ENCODE measurements at places on chromosomes 4 and X. TPM values are rescaled to one million over a fixed set of nuclear protein-coding genes. Genes with fewer than 3 reads are reported as not detected.

GRCh38 chrX:130418066-130418465, 16.3 kb downstream of the RBMX2 start:
- DNase-seq: no peak

DNA sequence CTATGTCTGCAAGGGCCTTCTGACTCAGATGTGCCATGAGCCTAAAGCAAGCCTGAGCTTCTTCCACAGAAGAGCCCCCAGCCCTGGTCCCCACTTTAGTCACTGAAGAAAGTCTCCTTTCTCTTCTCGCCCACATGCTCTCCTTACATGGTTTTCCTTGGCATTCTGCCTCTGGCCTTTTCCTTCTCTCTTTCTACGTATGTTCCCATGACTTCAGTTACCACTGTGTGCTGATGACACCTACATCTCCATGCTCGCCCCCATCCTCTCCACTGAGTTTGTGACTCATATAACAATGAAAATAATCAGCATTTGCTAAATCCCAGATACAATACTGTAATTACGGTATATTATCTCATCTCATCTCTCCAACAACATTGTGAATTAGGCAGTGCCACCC, 149.3 kb downstream of the AMMECR1 start:
- DNase-seq: no peak

DNA sequence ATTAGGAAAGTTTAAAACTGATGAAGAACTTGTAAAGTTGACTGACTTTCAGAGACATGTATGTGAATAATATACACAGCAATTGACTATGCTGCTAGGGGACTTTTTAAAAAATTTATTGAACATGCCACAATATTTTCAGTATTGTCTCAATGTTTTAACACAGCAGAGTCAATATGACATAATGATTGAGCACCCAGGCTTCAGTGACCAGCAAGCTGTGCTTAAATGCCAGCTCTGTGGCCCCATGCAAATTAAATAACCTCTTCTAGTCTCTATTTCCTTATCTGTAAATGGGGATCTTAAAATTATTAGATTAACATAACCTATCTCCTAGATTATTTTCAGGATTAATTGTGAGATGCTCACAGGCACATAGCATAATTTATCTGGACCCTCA, 56.8 kb upstream of the TXK start:
- no peak for DNase-seq

CT45A1 gene
- not detected for total RNA-seq

MAGEB6B gene
- not detected for total RNA-seq

- DNase-seq: no peak
These were observed 275.2 kb downstream of the TENM3 start for GRCh38 chr4:182518421-182518820.

GRCh38 chrX:68234171-68234910, 199.0 kb downstream of the OPHN1 start:
- no peak for DNase-seq

TLR2 gene
- total RNA-seq: 6.8 TPM

DNA sequence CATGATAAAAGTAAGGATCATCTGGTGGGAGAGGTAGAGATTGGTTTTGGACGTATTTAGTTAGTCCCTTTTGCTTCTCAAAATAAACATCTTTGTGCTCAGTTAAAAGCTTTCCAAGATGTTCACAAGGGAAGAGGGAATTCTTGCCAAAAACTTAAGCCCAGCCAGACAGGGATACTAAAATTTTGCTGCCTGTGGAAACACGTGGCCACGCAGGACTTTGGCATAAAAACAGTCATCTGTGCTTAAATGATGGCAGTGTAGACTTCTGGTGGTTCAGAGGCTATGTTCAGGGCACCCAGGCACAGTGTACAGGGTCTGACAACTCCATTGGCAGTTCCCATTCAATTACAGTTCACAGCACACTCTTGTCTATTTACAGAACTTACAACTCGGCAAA, 93.2 kb upstream of the JADE1 start:
- no peak for DNase-seq

GRCh38 chr4:161604516-161605300, 559.1 kb downstream of the FSTL5 start:
- no peak for DNase-seq

- DNase-seq: no peak
These were observed 34.5 kb downstream of the KDM5C start for GRCh38 chrX:53190363-53190960.

- no peak for DNase-seq
These were observed 519 bp downstream of the SLC25A4 start for GRCh38 chr4:185143601-185143969.

- DNase-seq: no peak
These were observed 99.5 kb downstream of the ADGRA3 start for GRCh38 chr4:22416403-22416802.

SUPT20HL1 gene
- not detected for total RNA-seq

- DNase-seq: no peak
These were observed 243.8 kb upstream of the HHIP start for GRCh38 chr4:144402176-144402575.

ZNF182 gene
- total RNA-seq: 3.1 TPM

EDA2R gene
- total RNA-seq: 0.09 TPM

MID2 gene
- 12.2 TPM for total RNA-seq

DNA sequence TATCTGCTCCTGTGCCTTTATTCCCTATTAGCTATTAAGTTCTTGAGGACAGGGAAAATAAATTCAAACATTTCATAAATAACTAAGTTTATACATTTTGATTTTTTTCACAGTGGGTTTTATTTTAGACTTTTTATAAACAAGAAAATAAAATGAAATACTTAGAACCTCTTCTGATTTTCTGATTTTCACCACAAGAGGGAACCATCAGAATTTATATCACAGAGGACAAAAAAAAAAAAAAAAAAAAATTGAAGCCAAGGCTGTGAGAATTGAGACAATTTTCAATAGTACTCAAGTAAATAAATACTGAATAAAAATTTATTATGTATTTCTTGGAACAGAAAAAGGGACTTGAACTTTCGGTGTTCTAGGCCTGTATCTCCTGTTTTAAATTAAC, 288.1 kb downstream of the SH3BGRL start:
- DNase-seq: no peak

DNA sequence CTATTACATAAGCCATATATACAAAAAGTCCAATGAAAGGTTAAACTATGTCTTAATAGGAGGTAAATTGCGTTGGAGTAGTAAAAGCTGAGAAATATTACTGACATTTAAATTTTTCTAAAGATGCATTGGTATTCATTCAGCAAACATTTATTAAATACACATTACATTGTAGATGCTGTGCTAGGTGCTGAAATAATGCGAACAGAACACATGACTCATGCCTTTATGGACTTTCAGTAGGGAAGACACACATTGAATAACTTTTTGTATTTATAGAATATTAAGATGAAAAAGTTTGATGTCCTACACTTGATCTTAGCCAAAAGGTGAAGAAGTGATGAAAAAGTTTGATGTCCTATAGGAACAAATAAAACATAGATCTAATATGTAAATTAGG, 871.1 kb upstream of the SLIT2 start:
- DNase-seq: no peak

FAM47A gene
- not detected for total RNA-seq

DNA sequence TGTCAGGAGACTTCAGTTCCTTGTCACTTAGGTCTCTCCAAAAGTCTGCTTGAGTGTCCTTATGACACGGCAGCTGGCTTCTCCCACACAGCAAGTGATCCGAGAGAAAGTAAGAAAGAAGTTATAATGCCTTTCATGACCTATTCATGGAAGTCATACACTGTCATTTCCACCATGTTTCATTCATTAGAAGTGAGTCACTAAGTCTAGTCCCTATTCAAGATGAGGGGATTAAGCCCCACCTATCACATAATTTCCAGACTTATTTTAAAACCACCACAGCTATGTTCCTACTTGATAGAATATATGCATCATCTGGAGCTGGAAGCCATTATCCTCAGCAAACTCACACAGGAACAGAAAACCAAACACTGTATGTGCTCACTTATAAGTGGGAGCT, 25.2 kb upstream of the COL25A1 start:
- DNase-seq: no peak

- DNase-seq: no peak
These were observed 10.4 kb downstream of the MAD2L1 start for GRCh38 chr4:120056246-120056645.

GRCh38 chr4:7128644-7129043, 60.8 kb upstream of the GRPEL1 start:
- DNase-seq: no peak

HDAC8 gene
- 12.8 TPM for total RNA-seq

- DNase-seq: no peak
These were observed 117.1 kb upstream of the TENM3 start for GRCh38 chr4:182126096-182126495.

- no peak for DNase-seq
These were observed 282.2 kb downstream of the GUCY2F start for GRCh38 chrX:109199726-109200125.

EMCN gene
- 2.4 TPM for total RNA-seq

DNA sequence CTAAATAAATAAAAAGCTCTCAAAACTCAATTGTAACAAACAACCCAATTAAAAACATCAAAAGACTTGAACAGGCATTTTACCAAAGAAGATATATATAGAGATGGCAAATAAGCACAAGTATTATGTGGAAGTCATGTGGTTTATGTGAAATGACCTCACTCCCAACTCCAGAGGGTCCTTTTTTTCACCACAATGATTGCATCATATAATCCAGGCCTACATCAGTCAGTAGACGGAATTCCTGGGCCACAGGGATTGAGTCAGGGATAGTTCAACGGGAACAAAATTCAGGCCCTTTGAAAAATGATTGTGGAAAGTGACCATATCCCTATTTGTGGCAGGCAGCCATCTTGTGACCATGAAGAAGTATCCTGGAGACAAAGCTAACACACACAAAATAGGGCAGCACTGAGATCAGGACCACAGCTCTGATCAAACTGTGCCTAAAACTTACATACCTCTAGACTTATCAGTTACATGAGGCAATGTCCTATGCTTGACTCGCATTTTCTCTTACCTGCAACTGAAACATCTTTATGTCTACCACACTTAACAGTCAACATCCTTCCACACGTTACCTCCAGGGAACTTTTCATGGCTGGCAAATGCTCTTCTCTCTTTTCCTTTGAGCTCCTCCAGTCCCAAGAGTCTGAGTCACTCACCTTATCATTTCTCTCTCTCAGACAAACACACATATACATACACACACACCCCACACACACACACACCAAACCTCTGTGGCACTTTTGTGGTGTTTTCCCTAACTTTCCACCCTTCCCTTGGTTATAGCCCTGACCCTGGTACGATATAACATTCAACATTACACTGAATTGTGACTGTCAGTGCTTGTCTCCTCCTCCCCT, 113.5 kb downstream of the PHF8 start:
- no peak for DNase-seq

DNA sequence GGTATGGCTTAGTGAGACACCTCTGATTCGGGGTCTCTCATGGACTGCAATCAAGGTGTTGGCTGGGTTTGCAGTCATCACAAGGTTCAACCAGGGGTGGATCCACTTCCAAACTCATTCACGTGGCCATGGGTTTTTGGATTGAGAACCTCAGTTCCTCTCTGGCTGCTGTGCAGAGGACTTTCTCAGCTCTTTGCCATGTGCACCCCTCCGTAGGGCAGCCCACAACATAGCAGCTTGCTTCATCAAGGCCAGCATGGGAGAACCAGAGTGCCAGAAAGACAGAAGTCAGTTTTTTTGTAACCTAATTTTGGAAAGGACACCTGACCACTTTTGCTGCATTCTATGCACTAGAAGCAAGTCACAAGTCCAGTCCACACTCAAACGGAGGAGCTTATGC, 154.9 kb downstream of the PJA1 start:
- no peak for DNase-seq

DNA sequence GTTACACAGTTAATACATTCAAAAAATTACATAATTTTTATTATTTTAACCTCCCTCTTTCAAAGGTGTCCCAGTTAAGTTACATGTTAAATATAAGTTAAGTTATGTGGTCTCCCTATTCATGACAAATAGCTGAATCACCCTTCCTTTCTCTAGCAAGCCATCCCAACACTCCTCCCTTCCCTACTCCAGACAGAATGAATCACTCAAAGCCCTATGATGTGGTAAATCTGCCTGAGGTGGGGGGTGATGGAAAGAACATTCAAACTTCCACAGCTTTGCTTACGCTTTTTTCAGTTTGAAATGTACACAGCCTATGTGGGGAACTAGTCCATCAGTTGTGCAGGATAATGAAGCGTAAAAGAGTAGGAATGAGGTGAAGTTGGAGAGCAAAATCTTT, 90.2 kb downstream of the CXCL13 start:
- no peak for DNase-seq

- no peak for DNase-seq
These were observed 31.6 kb downstream of the SEPSECS start for GRCh38 chr4:25128671-25129070.

SPATA4 gene
- not detected for total RNA-seq
